ENCODE measurements at places on chromosomes 4 and X.

DNA sequence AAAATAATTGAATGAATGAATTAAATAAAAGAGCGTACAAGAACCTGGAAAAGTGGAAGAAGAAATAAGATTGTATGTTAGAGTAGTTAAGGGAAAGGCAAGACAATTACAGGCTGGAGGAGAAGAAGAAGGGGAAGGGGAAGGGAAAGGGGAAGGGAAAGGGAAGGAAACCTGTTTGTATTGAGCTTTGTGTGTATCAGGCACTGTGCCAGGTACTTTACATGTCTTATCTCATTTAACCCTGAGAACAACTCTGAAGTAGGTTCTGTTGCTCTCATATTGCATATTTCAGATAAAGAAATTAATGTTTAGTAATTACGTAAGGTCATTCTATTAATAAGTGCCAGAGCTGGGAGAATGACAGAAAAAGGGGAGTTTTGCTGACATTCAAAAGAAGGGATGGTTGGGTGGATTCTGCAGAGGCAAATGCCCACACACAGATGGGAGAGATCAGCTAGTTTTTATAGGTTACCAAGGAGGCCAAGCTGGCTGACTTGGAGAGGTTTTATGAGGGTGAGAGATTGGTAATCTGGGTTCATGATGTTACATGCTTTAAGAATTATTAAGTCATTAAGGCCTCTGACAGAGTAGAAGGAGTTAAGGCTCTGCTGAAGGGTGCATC is 92.3 kb upstream of the LCORL start:
- no peak for DNase-seq

GRCh38 chr4:95360256-95360903 is 188.4 kb downstream of the UNC5C start:
- no peak for DNase-seq

DNA sequence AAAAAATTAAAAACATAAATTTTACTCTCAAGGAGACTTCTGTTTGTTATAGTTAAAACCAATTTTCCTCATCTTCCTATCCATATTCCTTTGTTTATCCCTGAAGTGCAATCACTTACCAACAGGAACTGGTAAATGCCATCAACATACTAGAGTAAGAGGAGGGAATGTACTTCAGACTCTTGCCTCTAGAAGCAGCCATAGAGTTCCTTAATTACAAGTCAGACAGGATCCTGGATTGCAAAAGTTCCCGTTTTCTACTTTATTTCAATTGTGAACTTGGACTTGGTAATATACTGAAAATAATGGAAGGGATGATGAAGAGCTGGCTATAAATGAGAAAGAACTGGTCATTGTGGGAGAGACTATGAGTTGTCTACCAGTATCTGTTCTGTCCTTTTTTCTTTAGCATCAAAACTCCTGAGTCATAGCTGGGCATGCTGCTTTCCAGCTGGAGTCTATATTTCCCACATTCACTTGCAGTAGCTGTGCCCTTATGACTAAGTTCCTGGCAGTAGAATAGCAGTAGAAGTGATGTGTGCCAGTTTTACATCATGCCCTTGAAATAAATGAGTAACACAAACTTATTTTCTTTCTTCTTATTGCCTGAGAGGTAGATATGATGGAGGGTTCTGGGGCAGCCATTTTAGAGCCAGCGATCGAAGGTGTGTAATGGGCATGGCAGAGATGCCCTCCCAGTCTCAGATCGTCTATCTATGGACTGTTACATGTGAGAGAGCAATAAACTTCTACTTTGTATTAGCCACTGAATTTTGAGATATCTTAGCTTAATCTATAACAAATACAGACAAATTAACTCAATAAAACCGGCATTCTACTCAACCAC is 26.8 kb upstream of the SPARCL1 start:
- no peak for DNase-seq

- DNase-seq: no peak
Measured at GRCh38 chr4:183011213-183011907, 87.7 kb upstream of the WWC2 start.

- no peak for DNase-seq
Measured at GRCh38 chr4:82172186-82172585, 201.6 kb downstream of the HNRNPD start.

GRCh38 chr4:55435141-55435841 is 39.5 kb downstream of the TMEM165 start:
- DNase-seq: no peak

- DNase-seq: no peak
Measured at GRCh38 chr4:36394352-36394903, 113.0 kb downstream of the DTHD1 start.

DNA sequence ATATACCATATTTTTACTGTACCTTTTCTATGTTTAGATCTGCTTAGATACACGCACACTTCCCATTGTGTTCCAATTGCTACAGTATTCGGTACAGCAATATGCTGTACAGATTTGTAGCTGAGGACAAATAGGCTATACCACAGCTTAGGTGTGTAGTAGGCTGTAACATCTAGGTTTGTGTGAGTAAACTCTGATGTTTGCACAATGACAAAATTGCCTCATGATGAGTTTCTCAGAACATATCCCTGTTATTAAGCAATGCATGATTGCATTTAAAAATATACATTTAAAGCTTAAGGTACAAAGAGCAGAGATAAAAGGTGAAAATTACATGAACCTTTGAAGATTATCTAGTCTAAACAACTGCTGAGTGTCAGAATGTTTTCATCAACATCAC is 181.7 kb downstream of the ADGRA3 start:
- DNase-seq: no peak

DNA sequence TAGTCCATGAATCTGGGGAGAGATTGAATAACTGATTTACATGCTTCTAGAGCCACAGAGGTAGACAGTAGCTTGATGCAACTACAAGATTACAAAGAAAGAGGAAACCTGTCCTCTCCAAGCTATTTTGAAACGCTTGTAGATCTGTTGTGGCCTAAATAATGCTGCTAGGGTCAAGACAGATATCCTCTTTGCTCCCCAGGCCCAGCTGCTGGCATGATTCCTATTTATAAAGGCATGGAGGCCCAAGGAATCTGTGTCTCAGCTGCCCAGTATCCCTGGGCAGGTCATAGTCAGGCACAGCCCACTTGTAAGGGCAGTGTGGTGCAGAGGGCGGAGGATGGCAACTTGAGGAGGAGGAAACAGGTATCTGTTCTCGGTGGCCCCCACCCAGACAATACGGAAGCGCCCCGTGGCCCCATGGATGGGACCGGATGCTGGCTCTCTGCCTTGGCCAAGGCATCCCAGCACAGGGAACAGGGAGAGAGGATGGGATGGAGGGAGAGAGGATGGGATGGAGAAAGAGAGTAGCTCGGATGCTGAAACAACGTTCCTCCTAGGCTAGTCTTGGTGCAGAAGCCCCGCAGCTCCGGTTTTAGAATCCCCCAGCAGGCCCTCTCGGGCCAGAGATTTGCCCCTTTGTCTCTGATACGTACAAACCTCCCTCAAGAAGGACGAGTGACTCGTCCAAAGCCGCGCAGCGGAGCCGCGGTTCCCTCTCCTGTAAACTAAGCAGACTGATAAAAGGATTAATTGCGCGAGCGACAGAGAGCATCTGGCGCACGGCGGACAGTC is 767 bp upstream of the SMIM20 start:
- DNase-seq: peak; percentile 36

DNA sequence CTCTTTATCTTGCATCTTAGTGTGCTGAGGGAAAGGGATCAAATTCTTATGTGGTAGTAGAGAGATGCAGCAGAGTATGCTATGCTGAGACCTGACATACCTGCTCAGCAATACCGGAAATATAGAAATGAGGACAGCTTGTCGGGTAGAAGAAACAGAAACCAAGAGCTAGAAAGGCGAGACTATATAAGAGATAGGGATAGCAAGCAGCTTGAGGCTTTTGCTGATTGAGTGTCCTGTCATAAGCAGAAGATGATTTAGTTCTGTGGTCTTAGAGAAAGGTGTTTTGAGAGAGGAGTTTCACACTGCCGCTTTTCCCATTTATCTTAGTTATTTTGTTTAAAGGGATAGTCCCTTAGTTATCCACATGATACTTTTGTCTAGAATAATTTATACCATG is 31.7 kb downstream of the USP9X start:
- DNase-seq: no peak

- no peak for DNase-seq
Measured at GRCh38 chr4:98794565-98795205, 134.2 kb downstream of the EIF4E start.

DNA sequence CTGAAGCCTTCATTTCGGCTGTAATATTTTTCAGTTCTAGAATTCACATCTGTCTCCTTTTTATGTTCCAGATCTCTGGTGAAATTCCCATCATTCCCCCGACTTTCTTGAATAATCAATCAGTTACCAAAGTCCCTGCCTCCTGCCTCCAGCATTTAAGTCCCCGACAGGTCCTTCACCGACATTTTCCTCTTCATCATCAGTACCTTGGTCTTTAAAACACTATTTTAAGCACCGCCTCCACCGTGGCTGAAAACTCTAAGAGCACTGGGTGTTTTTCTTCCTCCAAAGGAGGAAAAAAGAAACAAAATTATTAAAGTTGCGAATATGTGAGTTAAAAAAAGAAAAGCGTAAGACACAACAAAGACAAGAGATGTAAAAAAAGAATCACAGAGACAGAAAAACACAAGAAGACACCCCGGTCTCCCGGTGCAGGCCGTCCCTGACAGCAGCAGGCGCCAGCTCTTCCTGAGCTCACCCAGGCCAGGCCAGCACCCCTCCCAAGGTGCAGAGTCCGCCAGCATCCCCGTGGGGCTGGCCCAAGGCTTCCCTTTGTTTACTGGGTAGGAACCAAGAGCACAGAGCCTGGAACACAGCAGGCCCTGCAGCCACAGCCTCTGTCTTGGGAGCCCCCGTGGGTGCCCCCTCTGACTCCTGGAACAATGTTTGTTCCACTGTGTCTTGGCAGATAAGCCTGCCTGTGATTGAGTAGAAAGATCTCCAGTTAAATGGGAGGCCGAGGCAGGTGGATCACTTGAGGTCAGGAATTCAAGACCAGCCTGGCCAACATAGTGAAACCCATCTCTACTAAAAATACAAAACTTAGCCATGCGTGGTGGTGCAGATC is 49.3 kb upstream of the CPLX1 start:
- DNase-seq: no peak

GRCh38 chr4:112270640-112271421 is 14.9 kb downstream of the TIFA start:
- no peak for DNase-seq

DNA sequence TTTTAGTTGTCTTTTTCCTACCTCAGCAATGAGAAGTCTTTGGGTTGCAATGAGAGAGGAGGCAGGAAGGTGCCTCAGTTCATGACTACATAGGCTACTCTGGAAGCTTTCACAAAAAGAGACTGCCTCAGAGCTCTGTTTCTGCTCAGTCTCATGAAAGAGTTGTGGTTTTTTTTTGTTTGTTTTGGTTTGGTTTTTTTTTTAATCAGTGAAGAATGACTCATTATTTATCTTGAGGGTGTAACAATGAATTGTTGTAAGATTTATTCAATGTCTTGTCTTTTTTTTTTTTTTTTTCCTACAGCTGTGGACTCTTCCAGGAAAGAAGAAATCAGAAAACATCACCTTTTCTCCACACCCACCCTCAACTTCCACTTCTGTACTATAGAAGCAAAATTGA is 67.5 kb upstream of the CXCL13 start:
- no peak for DNase-seq

- DNase-seq: no peak
Measured at GRCh38 chr4:98480535-98480934, 177.9 kb downstream of the TSPAN5 start.

GRCh38 chr4:108359986-108360681 is 191.4 kb upstream of the LEF1 start:
- no peak for DNase-seq

GRCh38 chrX:121307449-121307848 is 260.0 kb downstream of the GLUD2 start:
- no peak for DNase-seq

- no peak for DNase-seq
Measured at GRCh38 chrX:28787206-28787605, 200.0 kb downstream of the IL1RAPL1 start.

- DNase-seq: no peak
Measured at GRCh38 chr4:81096566-81096965, 66.1 kb downstream of the BMP3 start.

DNA sequence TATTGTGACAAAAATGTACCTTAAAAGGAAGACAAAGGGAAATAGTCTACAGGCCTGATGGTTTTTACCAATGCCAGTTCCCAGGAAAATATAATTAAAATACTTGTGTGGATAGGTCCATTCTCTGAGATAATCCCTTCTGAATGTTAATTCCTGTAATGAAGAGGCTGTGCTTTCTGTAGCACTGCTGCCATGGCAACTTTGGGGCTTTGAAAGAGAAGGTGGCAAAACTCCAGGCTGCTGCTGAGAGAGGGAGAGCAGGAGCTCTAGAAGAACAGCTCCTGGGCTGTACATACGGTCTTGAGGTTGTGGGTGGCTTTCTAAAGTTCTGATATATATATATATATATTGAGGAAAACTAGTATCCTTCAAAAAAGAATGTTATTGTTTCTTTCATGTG is 125.4 kb downstream of the PDLIM5 start:
- peak; percentile 22 for DNase-seq

DNA sequence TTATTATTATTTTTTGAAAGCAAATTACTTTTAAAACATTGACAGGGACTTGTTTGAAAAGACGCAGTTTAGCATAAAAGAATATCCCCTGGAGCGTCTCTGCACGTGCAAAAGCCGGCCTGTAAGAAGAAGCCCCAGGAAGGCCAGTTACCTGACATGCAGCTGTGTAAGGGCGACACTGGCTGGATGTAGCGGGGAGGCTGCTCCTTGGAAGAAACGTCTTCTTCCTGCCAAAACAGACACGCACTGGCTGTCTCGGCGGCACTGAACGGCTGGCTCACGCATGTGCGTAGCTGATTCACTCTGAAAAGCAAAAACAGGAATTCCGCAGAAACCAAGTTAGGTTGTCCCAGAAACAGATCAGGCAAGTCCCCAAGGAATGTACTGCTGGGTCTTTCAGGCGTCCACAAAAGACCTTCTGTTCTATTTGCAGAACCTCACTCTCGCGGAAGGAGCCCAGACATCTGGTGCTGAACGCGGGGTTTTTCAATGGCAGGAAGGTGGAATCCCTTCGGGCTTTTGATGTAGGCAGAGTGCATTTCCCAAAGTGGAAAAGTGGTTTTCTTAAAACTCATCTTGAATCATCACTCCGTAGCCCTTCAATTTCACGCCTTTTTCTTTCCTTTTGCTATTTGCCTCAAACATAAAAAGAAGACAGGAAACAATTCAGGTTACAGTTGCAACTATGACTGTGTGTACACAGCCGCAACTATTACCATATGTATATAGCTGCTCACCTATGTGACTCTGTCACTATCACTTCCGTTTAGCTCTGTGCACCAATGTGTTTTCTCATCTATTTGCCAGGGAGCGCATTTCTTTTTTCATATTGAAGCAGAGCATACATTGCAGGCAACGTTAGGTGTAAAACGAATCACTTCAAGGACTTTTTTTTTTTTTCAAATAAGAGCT is 38.1 kb upstream of the ARSH start:
- no peak for DNase-seq

DNA sequence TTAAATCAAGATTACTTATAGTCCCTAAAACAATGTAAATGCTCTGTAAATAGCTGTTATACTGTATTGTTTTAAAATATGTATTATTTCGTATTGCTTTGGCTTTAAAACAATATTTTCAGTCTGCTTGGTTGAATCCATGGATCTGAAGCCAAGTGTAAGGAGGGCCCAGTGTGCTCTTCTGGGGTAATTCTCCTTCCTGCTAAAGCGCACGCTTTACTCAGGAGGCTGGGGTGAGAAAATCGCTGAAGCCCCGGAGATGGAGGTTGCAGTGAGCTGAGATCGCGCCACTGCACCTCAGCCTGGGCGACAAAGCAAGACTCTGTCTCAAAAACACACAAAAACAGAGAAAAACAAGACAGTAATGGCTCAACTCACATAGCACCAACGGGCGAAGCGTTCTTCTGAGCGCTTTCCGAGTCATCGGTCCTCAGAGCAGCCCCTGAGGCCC is 391 bp upstream of the IDUA start:
- no peak for DNase-seq

Data from iPS-NIHi11 (cell line).